ENCODE measurements at places on chromosomes 1 and 21.

DNA sequence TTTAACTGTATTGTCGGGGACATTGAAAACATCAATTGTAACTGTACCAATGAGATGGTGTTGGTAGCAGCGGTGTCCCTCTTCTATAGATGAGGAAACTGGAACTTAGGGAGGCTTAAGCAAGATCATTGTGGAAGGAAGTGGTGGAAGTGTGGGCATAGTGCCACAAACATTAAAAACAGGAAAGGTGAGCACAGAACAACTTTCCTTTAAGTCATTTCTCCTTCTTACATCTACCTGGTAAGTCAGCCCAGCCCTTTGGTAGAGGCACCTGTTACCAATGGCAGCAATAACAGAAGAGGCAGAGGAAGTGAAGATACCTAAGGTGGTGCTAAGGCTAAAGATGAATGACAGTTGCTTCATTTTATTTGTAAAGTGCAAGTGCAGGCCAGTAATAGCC is 12.0 kb upstream of the CTSS start:
- no peak for DNase-seq

- no peak for DNase-seq
These were observed 268.8 kb downstream of the ST6GALNAC3 start for GRCh38 chr1:76343356-76343755.

DNA sequence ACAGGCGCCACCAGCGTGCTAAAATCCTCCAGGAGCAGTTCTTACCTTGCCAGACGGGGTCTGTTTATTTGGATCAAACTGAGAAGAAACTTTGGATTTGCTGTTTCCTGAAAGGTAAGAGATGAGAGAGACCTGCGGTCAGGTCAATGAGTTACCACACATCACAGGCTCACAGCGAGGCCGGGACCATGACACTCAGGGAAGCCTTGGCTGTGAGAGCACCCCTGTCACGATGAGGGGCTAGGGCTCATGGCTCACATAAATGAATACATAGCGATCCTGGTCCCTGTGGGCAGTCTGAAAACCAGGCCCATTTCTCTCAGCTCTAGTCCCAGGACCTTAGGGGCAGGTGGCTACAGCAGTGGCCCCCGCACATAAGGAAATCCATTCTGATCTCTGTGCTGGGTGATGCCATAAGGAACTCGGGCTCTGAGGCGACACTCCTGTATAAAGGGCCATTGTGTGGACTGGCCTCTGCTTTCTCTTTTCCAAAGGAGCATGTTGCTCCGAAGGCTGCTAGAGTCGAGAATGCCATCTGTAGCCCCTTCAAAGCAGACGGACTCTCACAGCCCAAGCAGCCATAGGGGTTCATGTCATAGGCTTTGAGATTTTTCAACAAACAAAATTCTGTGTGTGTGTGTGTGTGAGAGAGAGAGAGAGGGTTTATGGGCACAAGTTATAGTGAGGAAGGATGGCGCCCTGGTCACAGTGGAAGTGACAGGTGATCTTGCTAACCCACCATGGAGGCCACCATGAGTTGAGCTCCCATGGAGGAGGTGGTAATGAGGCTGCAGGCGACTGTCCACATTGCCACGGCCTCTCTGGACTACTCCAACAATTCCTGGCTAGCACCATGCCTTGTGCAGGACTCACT is 9.0 kb upstream of the SRM start:
- DNase-seq, result no peak

DNA sequence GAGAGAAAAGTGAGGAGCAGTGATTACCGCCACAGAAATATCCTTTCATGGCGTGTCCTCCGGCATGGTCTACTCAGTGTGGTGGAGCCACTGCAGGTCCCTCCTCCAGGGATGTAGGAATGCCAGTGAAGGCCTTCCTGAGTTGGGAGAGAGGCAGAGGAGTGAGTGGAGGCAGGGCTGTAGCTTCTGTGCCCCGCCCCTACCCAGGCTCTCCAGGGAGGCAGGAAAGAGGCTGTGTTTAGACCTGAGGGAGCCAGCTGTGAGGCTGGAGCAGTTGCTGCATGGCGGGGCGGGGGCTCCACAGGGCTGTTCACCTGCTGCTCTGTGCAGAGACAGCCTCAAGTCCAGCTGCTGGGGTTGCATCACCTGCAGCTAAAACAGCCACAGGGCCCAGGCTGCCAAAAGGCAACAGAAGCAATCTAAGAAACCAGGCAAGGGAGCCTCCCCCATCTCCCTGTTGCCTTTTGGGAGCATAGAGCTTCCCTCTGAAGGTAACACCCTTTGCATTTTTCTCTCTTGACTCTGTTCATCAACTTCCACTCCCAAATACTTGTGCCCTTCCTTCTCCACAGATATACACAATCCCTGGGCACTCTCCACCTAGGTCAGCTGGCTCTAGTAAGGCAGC is 801 bp upstream of the ANXA9 start:
- DNase-seq, result no peak

DNA sequence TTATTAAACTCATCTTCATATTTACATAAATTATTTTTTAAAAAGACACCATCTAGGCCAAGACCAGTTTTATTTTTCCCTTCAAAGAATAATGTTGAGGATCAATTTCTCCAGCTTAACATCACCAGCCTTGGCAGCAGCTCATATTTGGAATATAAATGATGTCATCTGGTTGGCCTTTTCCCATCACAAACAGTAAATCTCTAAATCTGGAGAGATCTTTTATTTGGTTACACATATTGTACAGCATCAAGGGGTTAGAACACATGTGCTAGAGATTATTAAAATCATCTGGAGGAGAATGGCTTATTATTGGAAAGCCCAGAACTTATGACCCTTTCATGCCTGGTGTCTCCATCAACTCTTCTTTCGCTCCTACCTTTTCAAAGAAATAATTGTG is 508.8 kb downstream of the PLPP3 start:
- DNase-seq, result no peak

DNA sequence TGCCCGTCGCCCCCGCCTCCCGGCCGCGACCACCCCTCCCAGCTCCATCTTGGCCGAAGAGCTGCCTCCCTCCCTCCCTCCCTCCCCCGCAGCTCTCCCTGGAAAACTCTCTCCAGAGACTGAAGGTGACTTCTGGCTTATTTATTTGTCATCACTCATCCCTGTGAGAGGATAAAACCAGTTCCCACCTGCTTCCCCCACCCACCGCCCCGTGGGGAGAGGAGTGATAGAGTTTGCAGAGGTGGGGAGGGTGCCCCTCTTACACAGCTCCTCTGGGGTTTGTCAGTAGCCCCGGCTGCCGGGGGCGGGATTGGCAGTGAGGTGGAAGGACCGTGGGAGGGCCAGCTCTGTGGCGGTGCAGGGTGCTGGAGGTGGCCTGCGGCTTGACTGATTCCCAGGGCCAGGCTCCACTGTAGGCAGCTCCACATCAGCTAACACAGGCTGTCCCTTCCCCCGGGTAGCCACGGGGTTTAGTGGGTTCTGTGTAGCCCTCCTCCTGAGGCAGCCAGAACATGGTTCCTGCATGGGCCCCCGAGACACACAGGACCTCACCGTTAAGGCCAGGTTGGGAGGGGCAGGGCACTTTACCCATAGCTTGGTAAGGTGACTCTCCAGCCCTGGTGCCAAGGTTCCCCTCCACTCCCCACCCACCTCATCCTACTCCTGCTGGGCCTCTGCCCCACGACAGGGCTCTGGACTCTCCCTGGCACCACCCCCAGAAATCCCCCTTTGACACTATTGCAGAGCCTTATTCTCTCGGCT is 62.2 kb downstream of the ELK4 start:
- DNase-seq, result no peak

GRCh38 chr1:247324923-247325322 is 6.7 kb downstream of the ZNF496 start:
- DNase-seq, result no peak

- no peak for DNase-seq
These were observed 99.8 kb downstream of the MRPL39 start for GRCh38 chr21:25507522-25507921.

DNA sequence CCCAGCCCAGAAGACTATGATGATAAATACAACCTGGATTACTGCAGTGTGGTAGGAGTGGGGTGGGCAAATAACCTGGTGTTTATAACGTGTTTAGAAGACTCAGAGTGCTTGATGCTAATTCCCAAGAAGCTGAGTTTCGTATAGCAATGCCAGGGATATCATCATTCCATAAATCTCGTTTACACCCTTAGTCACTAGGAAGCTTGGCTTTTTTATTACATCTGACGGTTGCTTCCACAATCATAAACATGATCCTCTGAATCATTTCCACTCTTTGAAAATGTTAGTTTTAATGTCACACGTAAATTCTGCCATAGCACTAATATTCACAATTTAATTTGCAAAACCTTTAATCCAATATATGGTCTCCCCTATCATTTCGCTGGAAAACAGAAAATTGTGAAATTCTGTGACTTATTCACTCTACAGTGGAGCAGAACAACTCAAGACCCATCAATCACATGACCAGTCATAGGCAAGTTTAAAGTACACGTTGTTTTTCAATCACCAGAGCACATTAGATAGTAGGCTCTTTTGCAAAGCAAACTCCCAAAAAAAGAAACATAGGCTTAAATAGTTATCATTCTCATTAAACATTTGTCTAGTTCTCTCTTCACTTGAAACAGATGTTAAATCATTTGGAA is 321.0 kb downstream of the LTN1 start:
- no peak for DNase-seq

DNA sequence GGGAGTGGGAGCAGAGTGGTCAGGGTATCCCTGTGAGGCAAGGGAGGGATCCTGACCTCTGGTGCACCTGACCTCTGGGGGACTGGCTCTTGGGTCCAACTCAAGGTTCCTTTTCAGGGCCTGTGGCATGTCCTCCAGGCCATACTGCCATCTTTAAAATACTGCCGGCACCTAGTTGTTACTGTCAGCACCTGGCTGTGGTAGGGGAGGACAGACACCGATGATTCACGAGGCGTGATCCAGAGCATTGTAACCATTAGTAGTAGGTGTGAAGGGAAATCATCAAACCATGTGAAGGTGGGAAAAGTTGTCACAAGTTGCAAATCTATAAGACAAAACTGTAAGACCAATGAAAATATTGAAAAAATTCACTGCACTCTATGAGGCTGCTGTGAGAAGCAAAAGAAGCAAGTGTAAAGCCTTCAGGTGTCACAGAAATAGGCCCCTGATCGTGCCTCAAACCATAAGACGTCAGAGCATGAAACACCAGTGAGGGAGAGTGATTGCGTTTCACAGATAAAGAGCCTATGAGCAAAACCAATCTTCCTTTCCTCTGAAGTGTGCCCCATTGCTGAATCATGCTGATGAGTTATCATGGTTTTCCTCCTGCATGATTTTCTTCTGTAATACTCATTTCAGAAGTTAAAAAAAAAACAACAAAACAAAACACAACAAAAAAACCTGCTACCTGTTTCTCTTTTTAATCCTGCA is 55.3 kb downstream of the CDC7 start:
- DNase-seq, result no peak

- DNase-seq, result no peak
These were observed 119.0 kb upstream of the TNR start for GRCh38 chr1:175862408-175862807.

DNA sequence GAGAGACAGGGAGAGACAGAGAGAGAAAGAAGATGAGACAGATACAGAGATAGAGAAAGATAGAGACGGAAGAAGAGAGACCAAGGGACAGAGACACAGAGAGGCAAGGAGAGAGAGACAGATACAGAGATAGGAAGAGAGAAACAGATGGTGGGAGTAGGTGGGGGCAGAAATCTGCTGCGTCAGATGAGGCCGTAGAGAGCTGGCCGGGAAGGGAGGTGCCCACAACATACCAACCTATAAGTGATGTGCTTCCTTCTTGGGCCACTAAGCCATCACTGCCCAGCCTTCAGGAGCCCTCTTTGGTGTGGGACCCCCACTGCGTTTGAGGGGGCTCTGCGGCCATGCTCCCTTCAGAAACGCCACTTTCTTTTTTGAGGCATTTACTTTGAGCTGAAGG is 307.6 kb upstream of the VAMP3 start:
- DNase-seq, result no peak

GRCh38 chr21:43318841-43319781 is 107.8 kb downstream of the SIK1 start:
- DNase-seq, result peak; percentile 37

DNA sequence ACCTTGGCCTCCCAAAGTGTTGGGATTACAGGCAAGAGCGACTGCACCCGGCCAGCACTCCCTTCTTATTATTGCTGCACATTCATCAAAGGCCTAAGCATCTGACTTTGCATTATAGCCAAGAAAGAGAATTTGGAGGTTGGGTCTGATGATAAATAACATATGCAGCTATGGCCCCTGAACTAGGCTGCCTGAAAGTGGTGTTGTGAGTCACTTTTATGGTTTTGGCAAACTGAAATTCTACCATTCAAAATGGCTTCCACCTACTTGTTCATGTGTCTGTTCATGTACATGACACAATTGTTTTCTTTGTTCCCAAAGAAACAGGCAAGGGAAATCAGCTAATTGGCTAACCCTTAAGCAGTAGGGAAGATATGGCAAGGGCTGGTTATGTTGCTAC is 25.0 kb upstream of the UAP1 start:
- DNase-seq, result no peak

GRCh38 chr1:20382711-20383110 is 92.0 kb downstream of the VWA5B1 start:
- DNase-seq, result no peak

GRCh38 chr1:90200646-90201205 is 205.8 kb downstream of the ZNF326 start:
- DNase-seq, result no peak

GRCh38 chr1:25556791-25557476 is 13.5 kb downstream of the LDLRAP1 start:
- DNase-seq, result no peak

- DNase-seq, result no peak
These were observed 30.9 kb downstream of the SLC37A1 start for GRCh38 chr21:42544544-42544943.

DNA sequence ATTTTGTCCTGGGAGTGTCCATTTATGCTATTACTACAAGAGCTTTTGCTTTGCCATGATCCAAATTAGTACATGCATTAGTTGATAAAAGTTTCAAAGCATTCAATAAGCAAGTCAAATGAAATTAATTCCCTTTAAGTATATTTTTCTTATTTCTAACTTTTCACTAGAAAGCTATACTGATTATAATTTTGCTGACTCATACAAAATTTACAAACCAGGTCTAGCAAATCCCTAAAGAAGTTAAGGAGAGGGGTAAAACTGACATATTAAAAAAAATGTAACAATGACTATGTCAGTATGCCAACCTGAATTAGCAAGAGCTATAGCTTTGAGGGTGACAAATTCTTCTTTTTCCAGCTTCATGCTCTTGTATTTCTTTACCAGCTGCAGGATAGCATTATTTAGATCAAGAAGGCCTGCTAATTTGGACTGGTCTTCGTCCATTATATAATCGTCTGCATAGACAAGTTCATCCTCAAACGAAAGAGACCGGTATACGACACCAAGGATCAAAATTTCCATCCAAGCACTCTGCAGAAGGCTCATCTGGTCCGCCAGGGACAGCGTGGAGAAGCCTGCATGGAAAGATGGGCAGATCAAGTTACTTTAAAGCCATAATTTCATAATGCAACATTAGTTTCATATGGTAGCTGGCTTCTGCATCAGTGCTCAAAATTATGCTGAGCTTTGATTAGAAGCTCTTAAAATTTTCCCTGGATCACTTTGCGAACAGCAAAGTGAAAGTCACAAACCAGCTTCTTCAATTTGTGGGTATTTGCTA is 95.8 kb upstream of the USH2A start:
- DNase-seq, result no peak
